ENCODE measurements at places on chromosomes 16 and 17.
A peak's percentile ranks its signal among the peaks of the same experiment; 100 is the strongest.

- no peak for DNase-seq
Observed at GRCh38 chr17:11330826-11331225, 89.8 kb downstream of the SHISA6 start.

- DNase-seq: no peak
Observed at GRCh38 chr16:50531359-50531758, 16.8 kb upstream of the NKD1 start.

DNA sequence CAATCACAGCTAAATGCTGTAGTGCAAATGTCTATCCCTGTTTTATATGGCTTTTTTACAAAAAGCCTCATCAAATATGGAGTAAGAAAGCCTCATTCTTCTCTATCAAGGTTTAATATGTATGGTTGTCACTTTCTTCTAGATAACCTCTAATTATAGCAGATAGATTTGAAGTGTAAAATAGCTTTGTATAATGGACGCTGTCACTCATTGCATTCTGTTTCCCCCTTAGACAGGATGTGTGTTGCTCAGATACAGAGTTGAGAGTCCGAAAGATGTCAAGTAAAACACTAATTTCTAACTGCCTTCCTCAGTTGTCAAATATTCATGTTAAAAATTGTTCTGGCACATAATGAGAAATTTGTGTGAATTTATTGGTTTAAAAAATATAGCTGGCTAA, 88.0 kb downstream of the NLK start:
- no peak for DNase-seq

DNA sequence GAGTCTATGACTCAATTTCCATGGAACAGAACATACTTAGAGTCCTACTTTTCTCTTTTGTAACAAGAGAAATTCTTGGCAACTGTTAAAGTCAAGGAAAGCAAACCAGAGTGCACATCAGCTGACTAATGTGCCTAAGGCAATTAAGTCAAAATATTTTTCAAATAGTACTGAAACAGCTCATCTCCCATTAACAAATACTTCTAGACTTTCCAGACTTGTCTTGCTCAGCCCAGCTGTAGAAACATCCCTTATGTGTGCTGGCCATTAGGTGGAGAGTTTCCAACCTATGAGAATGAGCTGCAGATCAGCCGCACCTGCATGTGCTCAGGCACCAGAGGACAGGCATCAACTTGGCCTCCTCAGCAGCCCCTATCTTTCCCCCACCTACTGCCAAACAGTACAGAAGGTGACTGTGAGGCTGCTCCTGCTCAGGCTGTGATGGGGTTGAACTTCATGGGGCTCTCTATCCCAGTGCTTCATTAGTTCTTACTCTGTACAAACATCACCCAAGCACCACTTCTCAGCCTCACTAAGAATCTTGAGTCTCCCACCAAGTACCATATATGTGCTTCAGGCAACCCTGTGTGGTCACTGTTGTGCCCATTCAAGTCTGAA, 32.2 kb downstream of the TEX2 start:
- no peak for DNase-seq

GRCh38 chr17:6780886-6781285, 4.9 kb downstream of the FBXO39 start:
- DNase-seq: no peak

- DNase-seq: no peak
Observed at GRCh38 chr17:27494192-27495091, 38.2 kb downstream of the KSR1 start.

DNA sequence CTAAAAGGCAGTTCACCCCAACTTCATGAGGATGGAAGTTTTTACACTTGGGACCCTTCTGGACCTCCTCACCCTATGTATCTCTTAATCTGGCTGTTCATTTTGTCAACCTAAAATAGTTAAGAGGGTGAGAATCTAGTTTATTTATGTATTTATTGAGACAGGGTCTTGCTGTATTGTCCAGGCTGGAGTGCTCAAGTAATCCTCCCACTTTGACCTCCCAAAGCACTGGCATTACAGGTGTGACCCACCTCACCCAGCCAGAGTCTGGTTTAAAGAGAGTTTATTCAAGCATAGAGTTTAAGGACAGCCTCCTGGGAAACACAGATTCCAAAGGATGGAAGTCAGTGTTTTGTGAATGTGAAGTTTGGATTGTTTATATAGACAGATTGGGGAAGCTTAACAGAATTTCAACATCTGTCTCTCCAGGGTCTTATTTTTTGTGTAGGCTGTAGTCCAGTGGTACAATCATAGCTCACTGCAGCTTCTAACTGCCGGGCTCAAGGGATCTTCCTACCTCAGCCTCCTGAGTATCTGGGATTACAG, 8.0 kb upstream of the APPBP2 start:
- DNase-seq: no peak

- no peak for DNase-seq
Observed at GRCh38 chr17:33169580-33170285, 123.4 kb downstream of the ASIC2 start.

GRCh38 chr17:4870855-4871254, 28.5 kb upstream of the C17orf107 start:
- no peak for DNase-seq

DNA sequence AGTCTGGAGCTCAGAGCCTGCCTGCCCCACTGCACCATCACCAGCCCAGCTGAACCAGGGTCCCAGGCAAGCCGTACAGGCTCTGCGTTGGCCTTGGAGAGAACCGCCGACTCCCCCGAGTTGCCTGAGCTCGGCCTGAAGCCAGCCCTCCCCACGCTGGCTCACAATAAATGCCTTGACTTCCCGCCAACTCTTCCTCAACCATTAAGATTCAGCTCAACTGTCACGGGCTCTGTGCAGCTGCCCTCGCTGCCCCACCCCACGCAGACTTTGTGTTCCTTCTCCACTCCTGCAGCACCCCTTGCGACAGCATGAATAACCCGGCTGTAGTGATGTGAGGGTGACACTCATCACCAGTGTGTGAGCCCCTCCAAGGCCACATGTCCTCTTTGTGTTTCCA, 4.8 kb upstream of the QPRT start:
- DNase-seq: no peak

DNA sequence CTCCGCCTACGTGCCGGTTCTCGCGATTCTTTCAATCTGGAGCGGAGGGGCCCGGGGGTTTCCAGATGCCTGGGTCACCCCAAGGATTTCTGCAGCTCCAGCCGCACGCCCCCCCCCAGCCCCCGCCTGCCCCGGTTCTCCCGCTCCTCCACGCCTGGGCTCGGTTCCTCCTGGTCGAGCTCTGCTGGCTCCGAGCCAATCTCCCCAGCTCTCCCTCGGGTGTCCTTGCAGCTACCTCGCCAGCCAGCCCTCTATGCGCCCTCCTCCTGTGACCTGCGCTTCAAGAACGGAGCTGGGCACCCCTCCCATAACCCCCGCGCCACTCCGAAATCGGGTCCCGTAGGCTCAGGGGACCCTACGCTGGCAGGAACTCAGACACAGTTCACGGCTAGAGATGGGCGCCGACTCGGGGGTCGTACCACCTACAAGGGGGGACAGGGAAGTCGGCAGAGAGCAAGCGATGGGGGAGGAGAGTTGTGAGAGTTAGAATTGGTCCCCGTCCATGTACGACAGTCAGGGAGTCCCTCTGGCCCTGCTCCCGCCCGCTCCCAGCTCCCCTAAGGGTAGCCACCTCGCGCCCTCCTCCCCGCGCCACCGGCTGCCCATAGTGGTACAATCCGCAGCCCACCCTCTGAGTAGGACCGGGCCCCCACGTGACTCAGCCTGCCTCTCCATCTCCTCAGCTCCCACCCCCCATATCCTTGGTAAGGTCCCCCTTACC, 961 bp downstream of the FGF11 start:
- peak; percentile 81 for DNase-seq

GRCh38 chr17:61394630-61395408, 4.8 kb upstream of the TBX2 start:
- DNase-seq: peak; percentile 59

- no peak for DNase-seq
Observed at GRCh38 chr16:50731130-50731988, 10.5 kb upstream of the CYLD start.

DNA sequence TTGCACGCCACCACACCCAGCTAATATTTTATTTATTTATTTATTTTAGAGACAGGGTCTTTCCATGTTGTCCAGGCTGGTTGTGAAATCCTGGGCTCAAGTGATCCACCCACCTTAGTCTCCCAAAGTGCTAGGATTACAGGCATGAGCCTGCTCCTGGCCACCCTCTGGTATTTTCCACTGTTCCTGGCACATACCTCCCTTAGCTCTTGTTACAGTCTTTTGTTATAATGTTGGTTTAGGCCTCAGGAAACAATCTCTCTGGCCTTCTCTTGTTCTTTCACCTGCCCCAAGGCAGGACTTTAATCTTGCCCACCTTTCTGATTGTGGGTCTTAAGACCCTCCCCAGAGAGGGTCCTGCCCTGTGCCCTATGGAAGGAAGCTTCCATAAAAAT, 3.6 kb upstream of the CYTH1 start:
- DNase-seq: no peak

- DNase-seq: no peak
Observed at GRCh38 chr17:9329251-9329921, 246.2 kb downstream of the STX8 start.

DNA sequence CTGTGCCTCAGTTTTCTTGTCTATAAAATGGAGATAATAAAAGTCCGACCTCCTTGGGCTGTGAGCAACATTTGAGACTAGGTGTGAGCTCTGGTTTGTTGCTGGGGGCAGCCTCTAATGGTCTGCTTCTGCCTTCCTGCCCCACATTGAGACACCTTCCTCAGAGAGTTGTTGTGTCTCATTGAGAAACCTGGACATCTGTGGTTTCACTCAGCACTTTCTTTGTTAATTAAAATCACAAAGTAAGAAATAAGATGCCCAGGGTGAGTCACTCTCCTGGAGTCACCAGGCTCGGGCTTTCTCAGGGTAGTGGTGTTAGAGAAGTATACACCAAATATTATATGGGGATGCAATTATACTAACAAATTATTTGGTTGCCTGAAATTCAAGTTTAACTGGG, 389.2 kb upstream of the SALL1 start:
- DNase-seq: no peak

DNA sequence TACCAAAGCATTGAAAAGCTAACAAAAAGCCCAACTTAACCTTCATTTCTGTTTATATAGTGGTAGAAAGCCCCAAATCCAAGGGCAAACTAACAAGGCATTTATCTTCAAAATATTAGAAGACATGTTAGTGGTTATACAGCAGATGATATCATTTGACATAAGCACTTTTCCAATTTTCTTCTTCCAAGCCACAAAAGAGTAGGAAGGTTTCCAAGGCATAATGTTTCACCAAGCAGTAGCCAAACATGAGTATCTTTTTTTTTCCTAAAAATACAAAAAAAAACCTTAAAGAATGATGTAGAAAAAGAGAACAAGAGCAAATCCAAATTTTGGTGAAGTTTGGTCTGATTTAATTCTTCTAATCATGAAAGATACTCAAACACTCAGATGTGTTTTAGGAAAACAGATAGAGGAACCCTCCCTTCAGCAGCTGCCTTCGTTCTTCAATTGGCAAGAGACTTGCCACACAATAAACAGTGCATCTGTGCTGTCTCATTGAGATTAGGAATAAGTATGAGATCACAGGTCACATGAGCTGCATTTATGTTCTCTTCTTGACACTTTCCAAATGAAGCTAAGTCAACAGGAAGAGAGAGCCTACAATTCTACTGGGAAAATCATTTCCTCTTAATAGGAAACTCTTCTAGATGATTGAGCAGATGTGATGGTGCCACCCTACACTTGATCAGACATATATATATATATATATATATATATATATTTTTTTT, 106.7 kb downstream of the TTC19 start:
- DNase-seq: no peak

DNA sequence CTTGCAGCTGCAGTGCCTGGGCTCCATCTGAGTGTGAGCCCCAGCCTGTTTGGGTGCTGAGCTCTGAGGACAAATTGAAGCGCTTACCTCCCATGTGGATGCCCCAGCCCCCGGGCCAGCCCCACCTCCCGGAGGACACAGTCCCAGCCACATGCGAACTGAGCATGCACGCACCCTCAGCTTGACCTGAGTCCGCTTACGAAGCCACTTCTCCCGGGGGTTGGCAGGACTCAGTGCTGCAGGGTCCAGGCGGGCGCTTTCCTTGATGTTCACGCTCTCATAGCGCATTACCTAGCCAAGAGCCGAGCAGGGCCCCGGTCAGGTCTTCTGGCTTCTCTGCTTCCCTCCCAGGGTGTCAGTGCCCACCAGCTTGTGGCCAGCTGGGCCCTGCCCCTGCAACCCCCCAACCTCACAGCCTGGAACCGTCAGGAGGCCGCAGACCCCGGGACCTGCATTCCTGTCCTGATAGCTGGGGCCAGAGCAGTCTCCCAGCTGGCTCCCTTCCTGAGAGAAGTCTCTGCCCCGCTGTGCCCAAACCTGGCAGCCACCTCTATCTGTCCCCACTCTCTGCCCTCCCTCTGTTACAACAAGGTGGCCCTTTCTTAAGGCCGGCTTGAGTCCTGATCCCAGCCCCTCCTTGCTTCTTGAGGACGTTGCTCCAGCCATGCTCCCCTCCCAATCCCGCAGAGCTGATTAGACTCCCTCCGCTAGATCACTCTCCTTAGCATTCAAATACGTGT, 24.0 kb downstream of the PIMREG start:
- no peak for DNase-seq

- DNase-seq: no peak
Observed at GRCh38 chr16:88469615-88470395, 16.7 kb downstream of the ZFPM1 start.

GRCh38 chr17:33334703-33335102, 41.6 kb upstream of the ASIC2 start:
- no peak for DNase-seq

DNA sequence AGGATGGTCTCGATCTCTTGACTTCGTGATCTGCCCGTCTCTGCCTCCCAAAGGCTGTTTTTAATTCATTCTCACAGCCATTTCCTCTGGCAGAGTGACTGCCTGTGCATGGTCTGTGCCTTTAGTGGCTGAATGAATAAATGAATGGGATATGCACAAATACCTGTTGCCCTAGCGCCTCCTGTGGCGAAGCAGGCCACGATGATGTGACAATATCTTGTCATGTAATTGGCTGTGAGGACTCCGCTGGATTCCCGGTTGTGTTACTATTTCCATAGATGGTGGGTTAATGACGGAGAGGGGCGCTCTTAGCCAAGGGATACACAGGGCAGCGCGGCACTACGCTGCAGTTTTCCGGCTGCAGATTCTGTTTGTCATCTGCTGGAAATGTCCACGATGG, 26.8 kb upstream of the ENDOV start:
- no peak for DNase-seq

DNA sequence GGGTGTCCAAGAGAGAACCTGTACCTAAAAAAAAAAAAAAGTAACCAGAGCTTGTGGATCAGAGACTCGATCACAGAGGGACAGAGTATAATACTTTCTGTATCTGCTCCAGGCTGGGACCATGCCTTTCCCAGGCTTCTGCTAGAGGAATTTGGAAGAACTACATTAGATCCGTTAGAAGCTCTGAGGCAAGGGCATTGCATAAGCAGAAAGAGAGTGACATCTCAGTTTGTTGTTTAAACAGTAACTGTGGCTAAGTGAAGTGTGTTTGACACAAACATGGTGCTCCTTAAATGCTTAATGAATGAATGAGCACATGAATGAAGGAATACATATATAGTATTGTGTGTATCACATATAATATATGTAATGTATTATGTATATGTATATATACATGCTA, 131.2 kb downstream of the HS3ST3B1 start:
- DNase-seq: no peak
